Upper lobe of right lung (tissue), 1 donor: ENCODE measurements at places on chromosomes 11 and 22. TPM values are rescaled to one million over a fixed set of nuclear protein-coding genes. Genes with fewer than 3 reads are reported as not detected.

The ZNF280A gene
- total RNA-seq, result not detected

The EXPH5 gene
- 30.8 TPM for total RNA-seq

The CCDC179 gene
- total RNA-seq, result not detected

The HOATZ gene
- not detected for total RNA-seq

The FAM227A gene
- 0.98 TPM for total RNA-seq

The SMTNL1 gene
- not detected for total RNA-seq

The SCGB1C1 gene
- total RNA-seq, result not detected

The BRSK2 gene
- total RNA-seq, result 0.26 TPM

The UBTFL1 gene
- total RNA-seq, result not detected

The SORL1 gene
- 48.3 TPM for total RNA-seq

The CRYBB2 gene
- not detected for total RNA-seq

The TREH gene
- total RNA-seq, result 0.46 TPM

The HTR3A gene
- not detected for total RNA-seq

The HMOX1 gene
- 54.0 TPM for total RNA-seq

The MYOD1 gene
- total RNA-seq, result not detected

The OR4A16 gene
- not detected for total RNA-seq

The NRIP3 gene
- 1.3 TPM for total RNA-seq

The IFITM2 gene
- 521 TPM for total RNA-seq

The OOSP4B gene
- total RNA-seq, result not detected

The B3GAT3 gene
- total RNA-seq, result 40.1 TPM

The APOL5 gene
- total RNA-seq, result not detected

The GPHA2 gene
- total RNA-seq, result not detected

The FOLR3 gene
- total RNA-seq, result 29.0 TPM

The OR8D1 gene
- not detected for total RNA-seq

The MED15 gene
- 96.9 TPM for total RNA-seq

The VSIG10L2 gene
- total RNA-seq, result not detected

The PIK3IP1 gene
- total RNA-seq, result 56.4 TPM

The FREY1 gene
- total RNA-seq, result 0.75 TPM

The GALNT18 gene
- total RNA-seq, result 55.5 TPM
